ENCODE measurements at places on chromosomes 2 and 18.

- no peak for DNase-seq
Measured at GRCh38 chr2:240441326-240441992, 6.0 kb downstream of the GPC1 start.

DNA sequence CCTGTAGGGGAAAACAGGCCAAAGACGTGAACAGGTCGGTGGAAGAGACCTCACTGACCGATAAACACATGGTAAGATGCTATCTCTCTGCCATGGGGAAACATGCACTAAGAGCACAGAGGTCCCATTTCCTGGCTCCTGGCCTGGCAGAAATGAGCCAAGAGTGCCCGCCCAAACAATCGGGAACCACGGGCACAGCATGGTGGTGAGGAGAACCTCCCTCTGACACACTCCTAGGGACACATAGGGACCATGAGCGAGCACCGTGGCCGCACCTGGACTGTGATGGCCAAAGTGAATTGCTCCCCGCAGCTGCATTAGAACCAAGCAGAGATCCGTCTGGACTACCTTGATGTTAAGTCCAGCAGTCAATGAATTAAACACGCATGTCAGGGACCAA lies 11.1 kb downstream of the HS6ST1 start:
- no peak for DNase-seq

GRCh38 chr18:12750076-12750714 lies 47.4 kb downstream of the PSMG2 start:
- peak; percentile 56 for DNase-seq

DNA sequence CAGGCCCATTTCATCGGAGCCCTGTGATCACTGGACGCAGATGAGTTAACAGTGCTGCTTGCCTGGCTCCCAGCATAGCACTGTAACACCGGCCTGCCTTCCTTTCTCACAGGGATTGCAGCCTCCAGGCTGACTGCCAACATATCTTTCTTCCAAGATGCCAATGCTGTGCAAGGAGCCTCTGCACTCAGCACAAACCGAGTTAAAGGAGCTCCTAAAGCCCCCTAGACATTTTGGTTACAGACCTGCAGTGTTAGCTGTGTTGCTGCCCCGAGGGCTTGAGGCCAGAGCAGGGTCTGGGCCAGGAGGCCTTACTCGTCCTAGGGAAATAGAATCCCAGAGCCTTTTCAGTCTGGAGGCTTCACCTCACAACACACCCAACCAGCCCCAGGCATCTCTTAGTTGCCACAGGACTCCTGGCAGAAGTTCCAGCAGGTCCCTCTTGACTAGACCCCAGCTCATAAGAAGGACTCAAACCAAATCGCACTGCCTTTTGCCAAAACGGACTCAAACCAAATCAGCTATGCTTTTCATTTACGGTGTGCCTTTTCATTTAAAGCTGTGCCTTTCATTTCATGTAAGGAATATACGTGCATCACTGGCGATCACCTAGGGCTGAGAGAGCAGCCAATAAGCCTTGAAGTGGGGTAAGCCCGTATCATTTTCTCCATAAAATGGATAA lies 58.4 kb upstream of the EML4 start:
- no peak for DNase-seq

- no peak for DNase-seq
Measured at GRCh38 chr2:42742740-42743658, 20.9 kb downstream of the OXER1 start.

DNA sequence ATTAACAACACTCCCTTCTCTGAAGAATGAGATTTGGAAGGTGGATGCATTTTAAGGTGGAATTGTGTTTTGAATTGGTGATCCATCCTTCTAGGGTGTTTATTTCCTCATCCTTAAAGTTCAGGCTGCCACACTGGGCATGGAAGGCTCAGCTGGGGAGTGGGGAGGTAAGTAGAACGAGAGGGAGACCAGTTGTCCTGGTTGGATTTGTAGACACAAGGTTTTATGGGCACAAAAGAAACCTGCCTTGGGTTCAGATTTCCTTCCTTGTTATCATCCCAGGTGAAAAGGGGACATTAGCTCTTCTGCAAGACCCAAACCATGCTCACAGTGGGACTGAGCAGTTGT lies 101.0 kb upstream of the SIX3 start:
- no peak for DNase-seq

DNA sequence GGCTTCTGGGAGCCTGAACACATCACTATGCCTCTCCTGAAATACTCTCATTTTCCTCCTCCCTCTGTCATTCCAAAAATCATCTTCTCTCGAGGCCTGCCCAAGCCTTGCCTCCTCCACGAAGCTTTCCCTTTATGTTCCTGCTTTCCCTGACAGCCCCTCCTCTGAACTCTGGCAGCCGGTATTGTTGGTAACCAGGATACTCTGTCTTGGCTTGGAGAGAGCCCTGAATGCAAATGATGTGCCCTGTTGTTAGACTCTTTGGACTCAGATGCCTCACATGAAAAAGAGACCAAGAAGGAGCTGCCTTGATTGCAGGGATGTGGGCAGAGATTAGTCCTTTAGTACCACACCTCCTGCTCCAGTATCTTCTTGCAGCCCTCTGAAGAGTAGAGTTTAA lies 138.5 kb upstream of the DLX2 start:
- no peak for DNase-seq

GRCh38 chr2:63792530-63792929 lies 49.2 kb upstream of the UGP2 start:
- no peak for DNase-seq

- DNase-seq, result no peak
Measured at GRCh38 chr2:209473930-209474419, 50.1 kb downstream of the MAP2 start.

DNA sequence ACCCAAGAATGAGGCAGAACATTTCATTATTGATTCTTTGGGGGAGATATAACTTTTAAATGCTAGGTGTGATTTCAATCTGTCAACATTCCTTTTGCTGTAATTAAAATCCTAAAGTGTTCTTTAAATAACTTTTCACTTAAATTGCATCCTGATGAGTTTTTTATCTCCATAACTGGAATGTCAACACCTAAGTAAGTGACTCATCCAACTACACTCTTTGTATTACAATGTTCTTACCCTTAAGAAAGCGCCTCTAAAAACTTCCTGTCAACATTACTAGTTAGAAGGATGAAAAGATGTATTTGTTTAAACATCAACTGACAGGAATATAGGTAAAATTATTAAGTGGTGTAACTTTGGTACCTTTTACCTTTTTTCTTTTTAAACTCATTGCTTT lies 1657.0 kb downstream of the LRP1B start:
- DNase-seq, result no peak

DNA sequence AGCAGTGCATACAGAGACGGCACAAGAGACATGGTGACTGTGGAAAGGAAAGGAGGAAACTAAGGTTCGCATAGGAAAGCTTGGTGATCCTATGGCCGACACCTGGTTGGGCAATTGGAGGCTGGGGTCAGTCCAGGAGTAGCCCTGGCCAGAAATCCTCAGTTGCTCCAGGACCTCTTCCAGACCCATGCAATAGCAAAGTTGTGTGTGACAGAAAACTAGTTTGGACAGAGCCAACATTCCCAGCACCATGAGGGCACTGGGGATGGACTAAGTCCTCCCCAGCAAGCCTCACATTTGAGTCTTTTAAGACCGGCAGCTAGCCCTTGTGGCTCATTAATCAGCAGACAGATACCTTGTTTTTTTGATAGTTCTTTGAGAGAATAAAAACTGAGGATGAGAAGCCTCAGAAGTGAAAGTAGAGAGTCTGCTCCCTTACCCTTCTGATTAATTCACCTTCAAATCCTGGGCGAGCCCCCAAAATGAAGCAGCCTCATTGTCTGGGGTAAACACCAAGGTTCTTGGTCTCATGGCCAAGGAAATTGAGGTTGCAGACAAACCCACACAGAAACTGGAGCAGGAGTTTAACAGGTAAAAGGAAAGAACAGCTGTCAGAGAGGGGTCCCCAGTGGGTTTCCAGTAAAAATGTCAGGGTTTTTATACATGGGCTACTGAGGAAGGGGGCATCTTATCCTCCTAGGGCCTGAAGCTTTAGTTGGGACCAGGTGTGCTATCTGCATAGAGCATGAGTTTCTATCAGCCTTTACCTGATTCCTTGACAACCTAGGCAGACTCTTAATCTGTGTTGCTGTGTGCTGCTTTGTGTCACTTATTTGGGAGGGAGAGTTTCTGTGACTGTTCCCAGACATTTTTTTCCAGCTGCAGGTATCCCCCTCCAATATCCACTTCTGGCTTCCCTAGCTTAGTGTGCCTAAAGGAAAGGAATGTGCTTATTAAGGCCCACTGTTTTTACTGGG lies 39.1 kb downstream of the STK17B start:
- DNase-seq, result no peak

- no peak for DNase-seq
Measured at GRCh38 chr2:9939587-9940485, 11.7 kb upstream of the GRHL1 start.

GRCh38 chr2:160407393-160408172 lies 86.0 kb downstream of the RBMS1 start:
- DNase-seq, result no peak

GRCh38 chr2:45851576-45852304 lies 200.3 kb downstream of the PRKCE start:
- DNase-seq, result no peak

DNA sequence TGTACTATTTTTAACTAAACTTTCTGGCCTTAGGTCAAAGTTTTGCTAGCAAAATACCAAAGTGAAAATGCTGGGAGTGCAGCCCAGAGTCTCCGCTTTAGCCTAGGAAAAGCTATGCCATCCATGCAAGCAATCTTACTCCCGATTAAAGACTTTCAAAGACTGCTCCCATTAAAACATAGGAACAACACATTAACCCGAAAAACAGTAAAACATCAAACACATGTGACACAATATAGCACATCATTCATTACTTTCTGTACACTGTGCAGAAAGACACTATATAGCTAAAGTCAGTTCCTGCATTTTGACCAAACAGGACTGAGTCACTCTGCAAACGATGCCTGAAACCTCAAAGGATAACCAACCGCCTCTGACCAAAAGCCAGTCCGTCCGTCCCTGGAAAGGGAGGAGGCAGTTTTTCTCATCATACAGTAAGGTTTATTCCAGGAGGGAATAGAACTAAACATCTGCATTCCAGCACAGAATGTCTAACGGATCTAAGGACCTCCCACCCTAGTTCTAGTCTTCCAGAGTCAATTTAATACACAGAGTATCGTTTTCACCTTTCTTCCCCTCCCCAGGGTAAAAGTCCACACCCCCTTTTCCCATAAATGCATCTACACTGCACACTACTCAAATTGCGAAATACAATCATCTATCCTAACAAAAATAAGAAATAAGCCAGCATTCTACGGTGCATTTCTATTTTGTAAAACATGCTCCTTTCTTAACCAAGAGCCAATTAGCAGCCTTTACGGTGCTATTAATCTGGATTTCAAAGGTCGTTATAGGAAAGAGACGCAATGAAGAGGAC lies 1.7 kb downstream of the ROCK2 start:
- no peak for DNase-seq

GRCh38 chr2:26743852-26744251 lies 20.2 kb upstream of the SLC35F6 start:
- no peak for DNase-seq

DNA sequence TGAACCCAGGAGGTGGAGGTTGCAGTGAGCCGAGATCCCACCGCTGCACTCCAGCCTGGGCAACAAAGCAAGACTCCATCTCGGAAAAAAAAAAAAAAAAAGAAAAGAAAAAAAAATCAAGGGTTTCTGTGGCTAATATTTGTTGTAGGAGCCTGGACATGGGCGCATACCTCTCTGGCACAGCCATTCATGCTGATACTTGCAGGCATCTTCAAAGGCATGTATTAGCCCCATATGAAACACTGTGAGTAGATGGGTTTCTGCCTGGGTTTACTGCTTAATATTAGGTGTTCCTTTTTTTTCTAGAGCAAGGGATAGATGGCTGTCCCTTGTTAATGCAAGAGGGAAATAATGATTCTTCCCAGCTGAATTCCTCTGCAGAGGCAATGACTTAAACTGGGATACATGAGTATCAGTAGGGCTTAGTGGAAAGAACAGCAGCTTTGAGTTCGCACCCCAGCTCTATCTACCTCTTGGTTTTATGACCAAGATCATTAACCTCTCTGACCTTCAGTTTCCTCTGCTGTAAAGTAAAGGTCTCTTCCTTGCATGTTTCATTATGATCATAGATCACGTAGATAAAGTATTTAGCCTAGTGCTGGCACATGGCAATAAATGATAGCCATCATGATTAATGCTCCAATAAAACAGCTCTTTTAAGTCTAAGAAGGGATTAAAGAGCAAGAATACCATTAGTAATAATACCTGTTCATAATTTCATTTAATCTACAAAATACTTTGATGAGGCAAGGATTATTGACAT lies 4.5 kb upstream of the ATL2 start:
- no peak for DNase-seq

DNA sequence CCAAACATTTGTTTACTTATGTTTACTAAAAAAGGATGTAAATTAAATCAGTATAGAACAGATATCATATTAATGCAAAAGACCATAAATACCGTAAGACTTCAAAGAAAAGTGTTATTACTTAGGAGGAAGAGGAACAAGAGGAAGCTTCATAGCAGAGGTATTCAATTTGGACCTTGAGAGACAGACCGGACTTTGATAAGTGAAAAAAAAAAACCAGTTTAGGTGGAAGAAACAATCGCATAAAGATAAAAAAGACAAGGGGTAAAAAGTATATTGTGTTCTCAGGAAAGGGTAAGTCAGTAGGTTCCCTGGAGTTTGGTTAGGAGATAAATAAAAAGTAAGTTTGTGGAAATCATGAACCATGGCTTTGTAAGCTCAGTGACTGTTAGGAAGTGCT lies 17.6 kb downstream of the PELI1 start:
- no peak for DNase-seq

GRCh38 chr2:66867063-66867441 lies 432.1 kb downstream of the MEIS1 start:
- DNase-seq, result no peak

DNA sequence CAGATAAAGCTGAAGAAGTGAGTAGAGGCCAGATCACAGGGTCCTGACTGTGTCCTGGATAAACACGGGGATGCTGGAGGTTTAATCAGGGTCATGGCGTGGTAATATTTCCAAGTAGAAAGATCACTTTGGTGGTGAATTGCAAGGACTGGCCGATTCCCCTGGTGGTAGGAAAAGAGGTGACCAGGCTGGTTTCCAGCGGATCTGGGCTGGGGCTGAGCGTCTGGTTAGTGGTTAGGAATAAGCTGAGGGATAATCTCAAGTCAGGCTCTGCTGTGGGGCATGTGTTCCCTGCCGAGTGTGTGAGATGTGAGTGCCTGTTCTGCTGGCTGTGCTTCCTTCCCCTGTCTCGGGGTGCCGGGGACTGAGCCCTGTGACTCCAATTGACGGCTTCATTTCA lies 484.0 kb downstream of the TSN start:
- DNase-seq, result no peak

DNA sequence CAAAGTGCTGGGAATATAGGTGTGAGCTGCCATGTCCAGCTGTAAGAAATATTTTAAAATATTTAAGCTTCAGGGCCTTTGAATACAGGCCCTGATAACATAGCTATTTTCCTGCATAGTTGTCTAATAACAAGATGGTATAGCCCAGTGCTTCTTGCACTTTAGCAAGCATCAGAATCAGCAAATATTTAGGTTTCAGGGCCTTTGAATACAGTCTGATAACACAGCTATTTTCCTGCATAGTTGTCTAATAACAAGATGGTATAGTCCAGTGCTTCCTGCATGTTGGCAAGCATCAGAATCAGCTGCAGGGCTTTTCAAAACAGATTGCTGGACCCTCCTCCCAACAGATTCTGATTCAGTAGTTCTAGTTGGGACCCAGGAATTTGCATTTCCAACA lies 5.6 kb downstream of the GEMIN6 start:
- no peak for DNase-seq

GRCh38 chr2:234771980-234772732 lies 179.7 kb upstream of the SH3BP4 start:
- DNase-seq, result no peak
